ENCODE measurements at places on chromosomes 12 and 14.
A peak's percentile ranks its signal among the peaks of the same experiment; 100 is the strongest.

GRCh38 chr14:101506211-101506925 is 54.9 kb upstream of the DIO3 start:
- no peak for DNase-seq

DNA sequence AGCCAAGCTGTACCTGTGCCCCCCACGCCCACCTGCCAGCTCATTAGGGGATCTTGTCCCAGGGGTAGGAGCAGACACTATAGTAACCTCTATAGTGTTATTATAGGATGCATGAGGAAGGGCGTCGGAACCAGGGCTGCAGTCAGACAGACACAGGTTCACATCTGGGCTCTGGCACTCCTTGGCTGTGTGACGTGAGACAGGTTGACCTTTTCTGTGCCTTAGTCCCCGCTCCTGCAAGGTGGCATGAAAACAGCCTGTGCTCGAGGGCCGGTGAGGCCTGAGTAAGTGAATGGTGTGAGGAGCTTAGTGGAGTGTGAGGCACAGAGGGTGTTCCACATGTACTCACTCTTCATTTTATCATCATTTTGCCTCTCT is 19.0 kb downstream of the ASB2 start:
- no peak for DNase-seq

DNA sequence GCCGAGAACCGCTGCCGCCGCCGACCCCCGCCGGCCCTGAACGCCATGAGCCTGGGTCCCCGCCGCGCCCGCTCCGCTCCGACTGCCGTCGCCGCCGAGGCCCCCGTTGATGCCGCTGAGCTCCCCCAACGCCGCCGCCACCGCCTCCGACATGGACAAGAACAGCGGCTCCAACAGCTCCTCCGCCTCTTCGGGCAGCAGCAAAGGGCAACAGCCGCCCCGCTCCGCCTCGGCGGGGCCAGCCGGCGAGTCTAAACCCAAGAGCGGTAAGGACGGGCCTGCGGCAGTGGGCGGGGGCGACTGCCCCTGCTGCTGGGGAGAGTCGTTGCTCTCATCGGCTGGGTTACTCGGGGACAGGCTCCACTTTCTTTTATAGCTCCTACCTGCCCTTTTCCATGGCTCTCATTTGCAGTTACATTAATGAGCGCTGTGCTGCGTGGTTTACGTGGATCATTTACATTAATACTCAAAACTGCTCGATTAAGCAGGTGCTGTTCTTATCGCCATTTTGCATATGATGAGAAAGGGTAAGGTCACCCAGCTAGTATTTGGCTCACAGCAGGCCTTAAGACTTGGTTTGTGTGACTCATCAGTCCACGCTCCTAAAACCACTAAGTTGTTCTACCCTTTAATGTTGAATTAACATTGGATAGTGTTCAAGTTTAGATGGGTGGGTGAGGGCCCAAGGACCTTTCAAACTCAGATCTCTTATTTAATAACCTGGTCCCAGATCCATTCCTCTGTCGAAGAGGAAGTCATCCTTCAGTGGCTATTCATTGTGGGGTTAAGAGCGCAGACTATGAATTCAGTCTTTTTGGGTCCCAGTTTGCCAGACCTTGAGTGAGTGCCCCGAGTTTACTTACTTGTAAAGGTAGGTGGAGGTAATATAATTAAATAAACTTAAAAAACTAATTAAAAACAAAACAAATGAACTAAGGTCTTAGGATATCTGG is 823 bp downstream of the RNF10 start:
- no peak for DNase-seq

DNA sequence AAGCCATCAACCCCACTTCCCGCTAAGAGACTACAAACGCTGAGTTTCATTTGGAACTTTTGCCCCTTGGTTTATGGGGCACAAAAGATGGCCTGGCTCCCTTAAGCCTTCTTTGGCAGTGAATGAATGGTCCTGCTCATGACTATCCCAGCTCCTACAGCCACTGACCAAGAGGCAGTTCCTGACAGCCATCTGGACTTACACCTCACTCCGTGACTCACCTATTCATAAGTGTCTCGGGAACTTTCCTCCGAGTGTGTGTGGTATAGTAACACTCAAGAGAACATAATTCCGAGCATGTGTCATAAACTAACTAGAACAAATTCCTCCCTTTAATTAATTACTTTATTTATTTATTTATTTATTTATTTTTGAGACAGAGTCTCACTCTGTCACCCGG is 51.9 kb upstream of the NUDT4 start:
- no peak for DNase-seq

GRCh38 chr14:52875707-52876106 is 75.1 kb downstream of the FERMT2 start:
- no peak for DNase-seq

DNA sequence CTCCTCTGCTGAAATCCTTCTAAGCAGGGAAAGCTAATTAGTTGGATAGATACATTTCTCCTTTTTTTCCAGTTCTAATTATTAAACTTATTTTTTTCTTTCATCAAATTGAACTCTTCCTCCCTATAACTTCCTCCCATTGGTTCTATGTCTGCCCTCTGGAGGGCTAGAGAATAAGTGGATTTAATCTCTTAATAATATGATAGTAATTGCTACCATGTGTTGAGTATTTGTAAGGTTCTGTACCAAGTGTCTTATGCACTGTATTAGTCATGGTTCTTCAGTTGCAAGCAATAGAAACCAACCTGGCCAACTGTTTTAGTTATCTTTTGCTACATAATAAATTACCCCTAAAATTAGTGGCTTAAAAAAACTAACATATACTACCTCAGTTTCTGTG is 190.5 kb upstream of the PLXNC1 start:
- DNase-seq = no peak

GRCh38 chr12:46535907-46536306 is 163.3 kb upstream of the SLC38A2 start:
- no peak for DNase-seq

GRCh38 chr12:110846615-110847566 is at the start of gene CCDC63:
Gene CCDC63, plus strand, starts transcription at chr12:110846987. Its CDS starts 5,968 bp downstream, at chr12:110852955.
- no peak for DNase-seq

DNA sequence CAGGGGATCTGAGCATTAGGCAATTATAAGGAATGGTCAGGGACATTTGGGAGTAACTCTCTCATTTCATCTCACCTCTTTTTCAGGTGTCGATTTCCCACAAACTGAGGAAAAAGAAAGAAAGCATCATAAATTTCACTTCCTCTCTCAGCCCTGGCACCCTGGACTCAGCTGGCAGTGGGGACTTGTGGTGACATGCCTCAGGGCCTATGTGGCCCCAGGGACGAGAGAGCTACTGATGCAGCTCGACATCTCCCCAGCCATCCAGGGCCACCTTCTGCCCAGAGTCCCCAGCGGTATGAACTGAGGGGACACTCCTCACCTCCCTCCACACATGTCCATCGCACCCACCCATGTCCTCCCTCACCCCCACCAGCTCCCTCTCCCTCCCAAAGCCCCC is 11.7 kb downstream of the TNFRSF1A start:
- DNase-seq = no peak

DNA sequence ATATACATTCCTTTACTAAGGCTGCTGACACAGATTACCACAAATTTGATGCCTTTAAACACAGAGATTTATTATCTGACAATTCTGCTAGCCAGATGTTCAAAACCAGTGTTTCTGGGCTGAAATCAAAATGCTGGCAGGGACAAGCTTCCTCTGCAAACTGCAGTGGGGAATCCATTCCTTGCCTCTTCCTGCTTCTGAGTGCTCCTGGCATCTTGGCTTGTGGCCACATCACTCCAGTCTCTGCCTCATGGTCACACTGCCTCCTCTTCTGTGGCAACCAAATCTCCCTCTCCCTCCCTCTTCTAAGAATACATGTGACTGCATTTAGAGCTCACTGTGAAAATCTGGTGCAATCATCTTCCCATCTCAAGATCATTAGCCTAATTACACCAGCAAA is 235.7 kb downstream of the TTC8 start:
- no peak for DNase-seq

DNA sequence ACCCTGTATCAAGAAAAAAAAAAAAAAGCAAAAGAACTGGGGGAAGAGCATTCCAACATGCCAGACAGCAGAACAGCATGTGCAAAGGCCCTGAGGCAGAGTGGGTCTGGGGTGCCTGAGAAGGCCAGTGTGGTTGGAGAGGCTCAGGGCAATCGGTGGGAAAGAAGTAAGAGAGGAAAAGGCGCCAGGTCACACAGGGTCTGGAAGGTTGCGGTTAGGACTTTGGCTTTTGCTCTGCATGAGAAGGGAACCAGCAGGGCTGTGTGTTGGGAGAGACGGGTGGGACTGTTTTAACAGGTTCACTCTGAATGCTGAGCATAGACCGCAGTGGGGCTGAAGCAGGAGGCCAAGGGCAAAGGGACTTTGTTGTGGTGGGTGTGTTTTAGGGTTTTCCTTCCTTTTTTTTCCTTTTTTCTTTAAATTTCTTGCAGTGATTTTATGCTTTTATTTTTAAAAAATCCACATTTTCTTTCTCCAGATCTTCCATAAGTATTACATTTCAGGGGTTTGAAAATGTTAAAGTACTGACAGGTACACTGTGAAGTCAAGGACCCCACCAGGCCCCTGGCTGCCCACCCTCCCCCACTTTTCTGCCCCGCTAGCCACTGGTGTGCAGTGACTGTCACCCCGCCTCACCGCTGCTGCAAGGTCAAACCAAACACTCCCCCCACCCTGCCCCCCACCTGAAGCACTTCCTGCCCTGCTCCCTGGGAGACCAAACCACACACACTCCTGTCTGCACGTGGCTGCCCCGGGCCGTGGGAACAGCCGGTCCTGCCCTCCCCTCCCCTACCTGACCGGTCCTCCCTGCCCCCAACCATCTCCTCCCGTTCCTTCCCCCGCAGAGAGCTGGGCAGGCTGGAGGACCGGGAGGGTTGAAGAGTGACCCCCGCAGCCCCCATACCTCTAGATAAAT is 30.0 kb downstream of the DTX1 start:
- DNase-seq = no peak

- DNase-seq = no peak
These were observed 122.1 kb upstream of the PARP11 start for GRCh38 chr12:3995306-3995705.

DNA sequence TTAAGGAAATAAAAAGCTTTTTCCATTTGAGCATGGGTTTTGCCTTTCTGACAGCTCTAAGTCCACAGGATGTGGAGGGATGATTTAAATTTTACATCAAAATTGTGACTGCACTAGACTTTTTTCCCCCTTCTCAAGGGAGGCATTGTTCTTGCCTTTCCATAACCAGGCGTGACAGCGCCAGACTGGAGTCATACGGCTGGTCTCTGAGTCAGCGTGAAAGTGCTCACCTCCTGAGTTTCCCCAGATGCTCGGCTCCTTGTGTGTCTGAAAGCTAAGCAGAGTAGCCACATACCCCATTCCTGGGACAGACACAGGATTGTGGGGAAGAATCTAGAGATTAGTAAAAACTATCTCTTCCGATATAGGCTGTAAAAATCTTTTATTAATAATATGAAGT is 43.1 kb downstream of the SOX5 start:
- DNase-seq = no peak

DNA sequence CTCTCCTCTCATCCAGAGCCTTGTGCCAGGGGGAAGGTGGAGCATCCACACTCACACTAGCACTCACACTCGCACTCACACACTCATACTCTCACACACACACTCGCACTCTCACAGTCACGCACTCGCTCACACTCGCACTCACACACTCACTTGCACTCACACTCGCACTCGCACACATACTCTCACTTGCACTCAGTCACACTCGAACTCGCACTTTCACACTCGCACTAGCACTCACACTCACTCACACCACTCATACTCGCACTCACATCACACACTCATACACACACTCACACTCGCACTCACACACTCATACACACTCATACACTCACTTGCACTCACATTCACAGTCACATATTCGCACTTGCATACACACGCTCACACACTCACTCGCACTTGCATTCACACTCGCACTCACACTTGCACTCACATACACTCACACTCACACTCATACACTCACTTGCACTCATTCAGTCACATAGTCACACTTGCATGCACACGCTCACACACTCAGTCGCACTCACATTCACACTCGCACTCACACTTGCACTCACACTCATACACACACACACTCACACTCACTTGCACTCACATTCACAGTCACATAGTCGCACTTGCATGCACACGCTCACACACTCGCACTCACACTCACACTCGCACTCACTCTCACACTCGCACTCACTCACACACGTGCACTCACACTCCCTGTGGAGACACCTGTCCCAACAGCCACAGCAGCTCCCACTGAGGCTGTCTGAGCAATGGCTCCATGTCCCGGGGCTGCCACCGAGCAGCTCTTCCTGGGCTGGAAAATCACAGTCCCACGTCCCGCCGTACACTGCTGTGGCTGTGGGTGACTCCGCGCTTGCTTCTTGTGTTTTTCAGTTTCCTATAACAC is 12.3 kb upstream of the RIMBP2 start:
- DNase-seq = no peak

GRCh38 chr12:26124446-26125399 is at the start of gene BHLHE41:
Gene BHLHE41, minus strand, starts transcription at chr12:26125037. Its CDS starts 258 bp downstream, at chr12:26124779.
- no peak for DNase-seq

- no peak for DNase-seq
These were observed 34.6 kb upstream of the MIS18BP1 start for GRCh38 chr14:45287610-45288009.

DNA sequence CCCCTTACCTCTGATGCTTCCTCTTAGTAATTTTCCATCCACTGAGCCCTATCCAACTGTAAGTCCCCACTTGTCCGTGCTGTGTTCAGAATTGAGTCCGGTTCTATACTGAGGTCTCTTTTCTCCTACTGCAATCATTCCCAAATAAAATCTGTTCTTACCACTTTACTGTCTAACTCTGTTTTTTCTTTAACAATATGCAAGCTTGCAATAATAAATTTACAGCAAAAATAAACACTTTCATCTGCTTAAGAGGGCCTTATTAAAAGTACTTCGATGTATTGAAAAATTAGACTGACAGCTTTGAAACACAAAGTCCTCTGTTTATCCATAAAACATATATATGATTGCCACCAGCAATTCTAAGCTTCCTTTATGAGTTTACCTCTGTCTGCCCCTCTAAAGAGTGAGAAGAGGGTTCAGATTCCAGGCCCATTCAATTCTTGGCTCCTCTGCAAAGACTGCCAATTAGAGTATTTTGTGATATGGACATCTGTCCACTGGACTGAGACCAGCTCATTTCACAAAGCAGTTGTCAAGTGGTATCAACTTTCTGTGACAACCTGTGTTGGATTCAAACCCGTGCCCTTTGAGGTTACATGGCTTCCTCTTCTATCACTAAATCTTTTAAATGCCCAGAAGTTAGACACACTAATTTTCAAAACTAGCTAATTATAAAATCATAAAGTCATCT is 39.9 kb upstream of the G2E3 start:
- DNase-seq = peak; percentile 95

DNA sequence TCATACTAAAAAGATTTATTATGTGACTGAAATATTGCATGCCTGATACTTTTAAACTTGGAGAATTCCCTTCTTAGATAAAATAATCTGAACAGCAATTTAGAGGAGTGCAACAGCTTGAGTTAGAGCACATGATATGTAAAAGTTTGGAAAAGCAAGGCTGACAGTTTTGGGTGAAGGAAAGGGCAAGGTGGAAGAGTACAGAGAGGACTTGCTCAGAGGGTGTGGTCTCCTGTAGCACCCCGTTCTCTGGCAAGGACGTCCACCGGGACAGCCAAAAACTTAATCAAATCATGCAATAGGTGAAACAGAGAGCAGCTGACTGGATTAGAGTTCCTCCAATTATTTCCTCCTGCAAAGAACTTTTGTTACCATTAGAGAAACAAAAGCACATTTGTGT is 65.2 kb upstream of the PDZRN4 start:
- no peak for DNase-seq

GRCh38 chr14:92121207-92121669 is 268 bp downstream of the NDUFB1 start:
- no peak for DNase-seq

GRCh38 chr12:41120211-41120610 is 67.9 kb upstream of the PDZRN4 start:
- no peak for DNase-seq

GRCh38 chr12:29783773-29784666 is at the start of gene TMTC1:
Gene TMTC1, minus strand, starts transcription at chr12:29783942. Its CDS starts 191 bp downstream, at chr12:29783751.
- DNase-seq = peak; percentile 57

Data from NCI-H1092 (cell line).